ENCODE measurements at places on chromosomes 6 and 20.

DNA sequence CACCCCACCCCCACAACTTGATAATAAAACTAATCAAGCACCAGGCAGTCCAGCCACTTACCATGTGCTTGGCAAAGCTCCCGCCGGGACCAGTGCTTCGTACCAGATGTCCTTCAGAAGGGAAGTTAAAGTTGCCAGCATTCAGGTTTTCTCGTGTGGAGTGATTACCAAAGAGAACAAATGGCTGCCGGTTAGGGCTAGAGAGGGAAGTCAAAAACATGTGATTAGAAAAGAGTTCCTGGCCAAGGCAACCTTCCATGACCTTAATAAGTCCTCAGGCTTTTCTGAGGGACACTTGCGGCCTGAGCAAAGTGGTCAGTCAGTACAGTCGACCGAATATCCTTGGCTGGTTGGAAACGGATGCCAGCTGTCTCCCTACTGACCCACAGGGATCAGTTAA is 67.0 kb downstream of the DNAAF9 start:
- DNase-seq = no peak

- no peak for DNase-seq
Observed at GRCh38 chr20:17276101-17276500, 49.3 kb downstream of the PCSK2 start.

DNA sequence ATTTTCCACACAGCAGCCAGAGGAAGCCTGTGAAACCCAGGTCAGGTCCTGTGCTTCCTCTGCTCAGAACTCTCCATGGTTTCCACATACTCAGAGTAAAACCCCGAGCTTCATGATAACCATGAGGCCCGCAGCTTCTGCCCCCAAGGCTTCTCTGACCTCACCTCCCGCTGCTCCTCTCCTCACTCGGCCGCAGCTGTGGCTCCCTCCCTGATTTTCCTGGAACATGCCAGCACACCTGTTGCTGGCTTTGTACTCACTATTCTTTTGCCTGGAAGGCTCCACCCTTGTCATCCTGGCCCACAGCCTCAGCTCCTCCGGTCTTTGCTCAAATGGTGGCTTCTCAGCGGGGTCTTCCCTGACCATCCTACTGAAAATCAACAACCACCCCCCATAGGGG is 341.7 kb downstream of the PREX1 start:
- DNase-seq = no peak

DNA sequence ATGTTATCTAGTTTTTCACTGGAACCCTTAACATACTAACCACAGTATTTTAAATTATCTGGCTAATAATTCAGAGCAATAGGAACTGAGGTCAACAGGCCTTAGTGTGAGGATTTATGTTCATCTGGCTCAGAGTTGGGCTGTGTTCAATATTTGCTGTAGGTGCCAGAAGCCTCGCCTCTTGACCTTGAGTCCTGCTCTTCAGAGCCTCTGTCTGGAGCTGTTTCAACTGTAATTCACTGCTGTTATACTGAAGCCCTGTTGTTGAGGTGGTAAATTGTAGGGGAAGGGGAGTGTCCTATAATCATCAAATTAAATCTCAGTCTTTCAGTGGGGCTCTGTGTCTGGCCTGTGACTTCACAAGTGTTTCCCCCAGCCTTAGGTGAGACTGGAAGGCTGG is 184.4 kb downstream of the CDH26 start:
- DNase-seq = no peak

DNA sequence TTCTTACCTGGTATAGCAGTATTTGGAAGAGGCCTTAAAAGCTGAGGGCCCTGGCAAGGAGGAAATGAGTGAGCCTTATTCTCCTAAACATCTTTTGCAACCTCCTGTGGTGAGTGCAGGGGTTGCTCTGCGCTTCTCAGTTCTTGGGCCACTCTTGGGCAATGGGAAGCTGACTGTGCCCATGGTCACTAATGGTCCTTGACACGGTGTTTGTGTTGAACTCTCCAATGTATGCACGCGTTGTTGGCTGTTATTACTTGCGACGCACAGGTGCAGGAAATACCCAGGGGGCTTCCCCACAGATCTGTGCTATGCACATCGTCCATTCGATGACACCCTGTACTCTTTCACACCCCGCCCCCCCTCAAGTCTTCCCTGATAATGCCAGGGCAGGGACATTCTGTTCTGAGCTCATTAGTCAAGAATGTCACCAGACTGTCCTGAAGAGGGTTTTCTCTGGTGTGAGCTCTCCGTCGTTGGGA is 79.7 kb downstream of the EDN1 start:
- DNase-seq = no peak

GRCh38 chr6:74283532-74283931 is 587.5 kb downstream of the CD109 start:
- DNase-seq = no peak

DNA sequence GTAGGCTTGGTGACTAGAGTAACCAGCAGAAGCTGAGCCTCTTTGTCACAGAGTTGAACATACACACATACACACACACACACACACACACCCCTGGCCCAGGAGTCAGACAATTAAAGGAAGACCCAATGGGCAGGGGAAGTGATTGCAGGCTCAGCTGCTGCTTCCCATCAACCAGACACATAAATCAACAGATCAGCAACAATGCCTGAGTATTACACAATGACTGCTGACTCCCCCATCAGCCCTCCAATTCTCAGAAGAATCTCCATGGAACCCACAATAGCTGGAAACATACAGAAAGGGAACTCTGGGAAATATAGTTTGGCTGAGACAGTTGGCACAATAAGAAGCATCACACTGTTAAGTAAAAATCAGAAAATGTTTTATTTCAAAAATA is 270.4 kb upstream of the PLCB4 start:
- DNase-seq = no peak

- DNase-seq = no peak
Observed at GRCh38 chr6:117169781-117170281, 95.5 kb upstream of the VGLL2 start.

- no peak for DNase-seq
Observed at GRCh38 chr20:49685809-49686208, 27.9 kb downstream of the B4GALT5 start.

DNA sequence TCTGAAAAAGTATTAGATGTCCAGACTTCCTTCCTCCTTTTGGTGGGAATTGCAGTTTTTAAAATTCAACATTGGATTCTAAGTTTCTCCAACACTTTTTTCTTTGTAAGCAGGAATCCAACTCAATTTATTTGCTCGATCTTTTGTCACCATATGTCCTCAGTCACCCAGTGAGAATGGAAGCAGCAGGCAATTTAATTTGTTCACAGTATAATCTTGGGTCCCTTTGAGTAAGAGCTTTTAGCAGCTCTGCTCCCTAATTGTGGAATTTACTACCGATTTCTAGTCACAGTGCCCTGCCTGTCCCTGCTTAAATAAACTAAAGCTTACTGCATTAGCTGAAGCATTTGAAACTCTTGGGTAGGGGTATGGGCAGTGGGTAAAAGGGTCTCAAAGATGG is 98.6 kb downstream of the BTBD3 start:
- no peak for DNase-seq

GRCh38 chr6:28589234-28589956 is 63.7 kb downstream of the GPX5 start:
- no peak for DNase-seq

GRCh38 chr20:3857405-3857804 is 10.8 kb downstream of the MAVS start:
- no peak for DNase-seq

GRCh38 chr6:52022675-52023074 is 64.7 kb downstream of the PKHD1 start:
- DNase-seq = no peak

DNA sequence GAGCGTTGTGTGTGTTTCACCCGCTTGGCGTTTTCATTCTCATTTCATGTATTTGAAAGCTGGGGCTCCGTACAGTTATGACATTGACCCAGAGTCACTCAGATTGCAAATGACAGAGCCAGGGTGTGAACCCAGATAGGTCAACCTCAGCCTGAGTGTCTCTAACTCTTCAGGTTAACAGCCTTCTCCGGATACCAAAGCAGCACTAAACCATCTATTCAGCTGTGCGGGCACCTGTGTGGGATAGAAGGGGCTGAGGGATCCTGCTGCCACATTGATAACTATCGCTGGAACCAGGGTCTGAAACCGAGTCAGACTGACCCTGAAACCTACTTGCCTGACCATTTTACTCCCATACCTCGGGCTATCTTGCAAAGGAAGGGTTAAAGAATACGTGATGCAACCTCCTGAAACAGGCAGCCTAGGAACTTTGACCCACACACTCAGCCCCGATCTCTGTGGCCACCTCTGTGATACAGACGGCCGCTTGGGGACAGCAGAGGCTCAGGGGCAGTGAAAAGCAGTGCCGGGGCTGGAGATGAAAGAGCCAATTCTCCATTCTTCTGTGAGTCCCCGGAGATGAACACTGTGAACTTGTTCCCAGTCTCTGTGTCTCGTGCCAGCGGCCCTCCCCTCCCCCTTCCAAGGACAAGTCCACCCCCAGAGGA is 233.5 kb upstream of the QKI start:
- DNase-seq = no peak

DNA sequence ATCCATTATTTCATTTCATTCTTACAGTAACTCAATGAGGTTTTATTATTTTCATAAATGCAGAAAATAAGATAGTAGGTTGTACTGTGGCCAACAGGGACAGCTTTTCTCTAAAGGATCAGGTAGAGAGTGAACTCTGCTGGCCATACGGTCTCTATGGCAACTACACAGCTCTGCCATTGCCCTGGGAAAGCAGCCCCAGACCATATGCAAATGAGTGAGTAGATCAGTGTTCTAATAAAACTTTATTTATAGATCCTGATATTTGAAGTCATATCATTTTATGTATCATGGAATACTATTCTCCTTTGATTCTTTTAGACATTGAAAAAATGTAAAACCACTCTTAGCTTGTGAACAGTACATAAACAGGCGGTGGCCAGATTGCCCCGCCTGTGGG is 192.5 kb upstream of the RREB1 start:
- no peak for DNase-seq

- DNase-seq = no peak
Observed at GRCh38 chr6:113626475-113626874, 230.7 kb upstream of the MARCKS start.

GRCh38 chr6:170276369-170277057 is 14.4 kb downstream of the DLL1 start:
- DNase-seq = no peak

GRCh38 chr6:150254770-150255169 is 111.9 kb downstream of the PPP1R14C start:
- DNase-seq = no peak

DNA sequence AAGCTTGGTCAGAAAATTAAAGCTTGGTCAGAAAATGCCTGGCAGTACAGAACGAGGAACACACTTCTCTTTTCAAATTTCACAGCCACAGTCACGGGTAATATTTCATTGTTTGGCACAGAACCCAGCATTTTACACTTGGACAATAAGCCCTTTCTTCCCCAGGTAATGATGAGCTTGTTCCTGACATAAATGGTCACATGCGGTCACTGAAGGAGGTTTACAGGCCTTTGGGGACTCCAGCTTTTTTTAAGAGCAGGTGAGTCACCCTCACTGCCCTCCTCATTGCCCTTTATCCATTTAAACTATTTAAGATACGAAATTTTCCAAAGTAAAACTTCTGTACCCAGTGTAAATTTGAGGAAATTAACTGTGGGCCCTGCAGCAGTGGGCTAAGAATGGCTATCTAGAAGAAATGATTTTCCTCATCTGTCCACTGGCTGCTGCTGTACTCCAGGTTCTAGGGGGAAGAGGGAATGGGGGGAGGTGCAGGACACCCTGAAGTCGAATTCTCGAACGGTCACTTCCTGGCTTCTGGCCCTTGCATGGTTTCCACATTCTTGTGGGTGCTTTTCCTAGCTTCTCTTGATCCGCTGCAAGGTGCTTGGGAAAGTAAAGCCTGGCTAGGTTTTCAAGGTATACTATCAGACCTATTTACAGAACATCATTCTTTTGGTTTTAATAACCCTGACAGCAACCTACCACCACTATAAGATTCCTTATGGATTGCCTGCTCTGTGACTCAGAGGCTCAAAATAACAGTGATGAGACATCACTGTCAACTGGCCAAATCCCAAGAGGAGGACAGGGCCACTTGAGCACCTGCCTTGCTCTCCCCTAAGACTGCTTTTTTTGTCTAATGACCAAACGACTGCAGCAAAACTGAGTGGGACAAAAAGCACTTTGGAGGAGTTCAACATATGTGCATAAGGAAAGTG is 75.8 kb downstream of the PREP start:
- DNase-seq = no peak

- no peak for DNase-seq
Observed at GRCh38 chr6:70831427-70831826, 125.4 kb downstream of the B3GAT2 start.

GRCh38 chr6:135266675-135267074 is 85.6 kb downstream of the MYB start:
- DNase-seq = no peak

GRCh38 chr6:12535586-12536314 is 180.8 kb upstream of the PHACTR1 start:
- no peak for DNase-seq

- DNase-seq = no peak
Observed at GRCh38 chr20:61800359-61801064, 265.2 kb downstream of the TAF4 start.

DNA sequence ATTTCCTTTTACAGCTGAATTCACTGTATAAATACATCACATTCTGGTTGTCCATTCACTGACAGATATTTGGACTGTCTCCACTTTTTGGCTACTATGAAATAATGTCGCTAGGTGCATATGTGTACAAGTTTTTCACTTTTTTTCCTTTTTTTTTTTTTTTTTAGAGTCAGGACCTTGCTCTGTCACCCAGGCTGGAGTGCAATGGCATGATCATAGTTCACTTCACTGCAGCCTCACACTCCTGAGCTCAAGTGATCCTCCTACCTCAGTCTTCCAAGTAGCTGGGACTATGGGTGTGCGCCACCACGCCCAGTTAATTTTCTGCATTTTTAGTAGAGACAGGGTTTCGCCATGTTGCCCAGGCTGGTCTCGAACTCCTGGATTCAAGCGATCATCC is 13.3 kb downstream of the CSNK2A1 start:
- DNase-seq = no peak

- no peak for DNase-seq
Observed at GRCh38 chr6:126188279-126188909, 151.5 kb upstream of the CENPW start.

GRCh38 chr20:24701668-24702067 is 232.2 kb downstream of the SYNDIG1 start:
- DNase-seq = no peak

GRCh38 chr6:71079677-71080076 is 122.8 kb upstream of the B3GAT2 start:
- no peak for DNase-seq

DNA sequence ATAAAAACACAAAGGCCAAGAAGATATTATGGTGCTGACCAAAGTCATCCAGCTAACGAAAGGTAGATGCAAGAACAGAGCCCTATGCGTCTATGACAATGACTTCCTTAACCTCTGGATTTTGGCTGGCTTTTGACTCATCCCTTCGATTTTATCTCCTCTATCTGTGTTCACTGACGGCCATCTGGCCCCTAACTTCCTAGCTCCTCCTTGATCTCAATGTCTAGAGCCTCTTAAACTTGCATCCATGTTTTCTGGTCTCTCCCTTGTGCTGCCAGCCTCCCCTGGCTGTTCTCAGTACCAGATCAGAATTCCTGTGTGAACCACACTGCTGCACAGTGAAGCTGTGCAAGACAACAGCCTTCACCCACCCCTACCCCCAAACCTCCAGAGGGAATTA is 452.9 kb downstream of the UTRN start:
- DNase-seq = no peak

- DNase-seq = no peak
Observed at GRCh38 chr20:37911838-37912281, 8.9 kb downstream of the VSTM2L start.

GRCh38 chr6:69790629-69791028 is 6.2 kb downstream of the LMBRD1 start:
- no peak for DNase-seq
